ENCODE measurements at places on chromosomes 5 and 9.

GRCh38 chr9:129558063-129558550 lies 62.8 kb downstream of the C9orf50 start:
- no peak for DNase-seq

- no peak for DNase-seq
Measured at GRCh38 chr9:5492965-5493678, 17.2 kb upstream of the PDCD1LG2 start.

- no peak for DNase-seq
Measured at GRCh38 chr5:177290816-177291596, 12.5 kb downstream of the RAB24 start.

- DNase-seq, result no peak
Measured at GRCh38 chr5:169374761-169375160, 73.8 kb upstream of the SLIT3 start.

DNA sequence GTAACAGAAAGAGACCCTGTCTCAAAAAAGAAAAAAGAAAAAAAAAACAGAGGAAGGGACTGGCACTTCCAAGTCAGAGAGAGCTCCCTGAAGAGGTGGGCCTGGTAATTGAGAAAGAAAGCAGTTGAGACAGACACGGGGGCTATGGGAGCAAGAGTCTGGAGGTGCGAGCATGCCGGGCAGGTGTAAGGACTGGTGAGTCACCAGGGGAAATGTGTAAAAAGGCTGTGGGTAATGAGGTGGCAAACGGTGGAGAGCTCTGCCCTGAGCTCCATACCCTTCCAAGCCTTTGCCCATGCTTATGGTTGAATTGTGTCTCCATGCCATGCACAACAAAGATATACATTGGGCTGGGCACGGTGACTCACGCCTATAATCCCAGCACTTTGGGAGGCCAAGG lies 18.0 kb upstream of the JADE2 start:
- no peak for DNase-seq

- no peak for DNase-seq
Measured at GRCh38 chr5:115510145-115510645, 34.4 kb downstream of the FEM1C start.

DNA sequence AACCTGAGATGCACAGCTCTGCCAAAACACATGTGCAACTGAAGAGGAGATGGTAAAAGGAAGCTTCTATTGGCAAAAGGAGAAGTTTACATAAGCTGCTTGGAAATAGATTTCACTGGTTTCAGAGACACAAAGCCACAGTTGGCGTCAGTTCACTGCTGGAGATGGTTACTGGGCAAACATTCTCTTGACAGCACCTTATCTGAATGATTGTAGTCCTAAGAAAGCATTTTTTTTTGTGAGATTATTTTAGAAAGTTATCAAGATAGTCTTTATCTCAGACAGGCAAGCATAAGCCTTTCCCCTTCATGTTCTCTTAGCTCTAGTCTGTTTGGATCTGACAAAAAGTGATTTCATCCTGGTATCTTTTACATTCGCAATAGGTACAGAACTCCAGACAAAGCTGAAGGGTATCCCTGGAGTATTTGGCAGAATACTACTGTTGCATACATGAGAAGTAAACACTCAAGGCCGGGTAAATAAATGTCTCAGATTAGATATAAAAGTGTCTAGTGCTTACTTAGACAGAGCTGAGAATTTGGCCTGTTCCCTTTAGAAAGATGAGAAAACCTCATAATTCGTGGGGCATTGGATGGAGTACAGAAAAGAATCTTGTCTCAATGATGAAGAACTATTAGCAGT lies 1668.0 kb upstream of the NUDT12 start:
- no peak for DNase-seq

DNA sequence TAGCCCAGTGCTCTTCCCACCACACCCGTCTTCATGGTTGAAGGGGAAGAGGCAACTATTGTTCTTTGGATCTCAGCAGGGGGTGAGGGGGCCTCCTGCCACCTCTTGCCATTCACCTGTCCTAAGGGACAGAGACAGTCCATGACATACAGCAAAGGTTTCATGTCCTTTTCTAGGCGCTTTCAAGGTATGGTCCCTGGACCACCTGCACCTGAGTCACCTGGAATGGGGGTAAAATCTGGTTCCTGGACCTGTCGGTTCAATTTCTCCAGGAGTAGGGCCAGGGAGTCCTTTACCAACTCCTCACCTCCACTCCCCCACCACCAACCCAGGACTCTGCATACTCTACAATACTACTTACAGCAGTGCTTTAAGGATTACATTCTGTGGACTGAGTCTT lies 33.5 kb upstream of the SAP30L start:
- DNase-seq, result no peak

- DNase-seq, result no peak
Measured at GRCh38 chr5:62142351-62142750, 163.7 kb upstream of the KIF2A start.

DNA sequence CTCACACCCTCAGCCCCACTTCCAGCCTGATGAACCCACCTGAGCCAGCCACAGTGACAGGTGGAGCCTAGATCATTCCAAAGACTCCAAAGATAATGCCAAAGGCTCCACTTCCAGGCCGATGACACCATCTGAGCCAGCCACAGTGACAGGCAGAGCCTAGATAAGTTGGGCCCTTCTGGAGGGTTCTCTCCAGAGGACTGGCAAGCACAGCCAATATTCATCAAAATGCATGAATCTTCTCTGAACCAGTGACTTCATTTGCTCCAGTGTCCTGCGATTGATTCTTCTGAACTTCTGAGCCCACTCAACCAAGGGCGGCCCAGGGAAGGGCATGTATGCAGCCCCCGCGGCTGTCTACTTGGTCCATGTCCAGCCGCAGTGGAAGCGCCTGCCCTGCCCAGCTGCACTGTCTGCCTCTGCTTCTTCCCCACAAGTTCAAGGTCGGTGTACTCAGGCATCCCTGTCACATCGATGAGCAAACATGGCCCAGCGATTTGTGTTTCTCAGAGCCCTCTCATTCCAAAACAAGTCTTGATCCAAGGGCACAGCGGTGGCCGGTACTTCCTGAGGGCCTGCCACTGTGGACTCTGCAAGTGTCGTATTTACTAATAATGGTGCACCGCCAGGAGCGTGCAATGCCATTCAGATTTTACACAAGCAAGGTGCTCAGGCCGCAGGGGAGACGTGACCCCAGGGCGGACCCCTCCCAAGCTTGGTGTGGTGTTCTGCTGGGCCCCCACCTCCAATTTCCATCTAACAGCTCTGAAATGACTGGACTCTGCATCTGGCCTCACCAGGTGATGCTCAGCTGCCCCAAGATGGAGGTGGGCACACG lies 107.0 kb downstream of the VAV2 start:
- DNase-seq, result no peak

GRCh38 chr5:34657988-34658387 lies 1.9 kb downstream of the RAI14 start:
- no peak for DNase-seq

GRCh38 chr5:163350083-163350482 lies 87.3 kb upstream of the CCNG1 start:
- DNase-seq, result no peak

DNA sequence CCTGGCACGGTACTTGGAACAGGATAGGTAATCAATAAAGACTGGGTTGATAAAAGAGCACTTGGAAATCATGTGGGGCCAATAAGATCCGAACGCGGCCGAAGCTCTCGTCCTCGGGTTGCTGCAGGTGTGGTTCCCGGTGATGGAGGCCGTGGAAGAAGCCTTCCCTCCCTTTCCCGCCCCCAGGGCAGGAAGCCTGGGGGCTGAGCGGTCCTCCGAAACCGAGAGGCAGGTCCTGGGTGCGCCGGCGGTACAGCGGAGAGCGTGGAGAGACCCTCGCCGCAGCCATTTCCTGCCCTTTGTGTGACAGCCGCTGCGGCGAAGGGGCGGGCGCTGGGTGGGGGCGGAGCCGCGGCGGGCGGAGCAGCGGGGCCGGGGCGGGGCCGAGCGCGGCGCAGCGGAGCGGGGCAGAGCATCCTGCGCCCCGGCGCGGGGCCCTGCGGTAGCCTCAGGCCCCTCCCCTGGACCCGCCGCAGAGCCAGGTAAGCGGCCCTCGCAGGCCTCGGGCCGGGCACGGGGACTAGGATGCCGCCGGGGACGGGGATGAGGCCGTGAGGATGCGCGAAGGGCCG lies at the start of gene CYFIP2:
CYFIP2 (plus strand) TSS at position 410 of the 572 bp plus-strand sequence. CDS start 19,239 bp downstream, outside the sequence.
- DNase-seq, result peak; percentile 80

DNA sequence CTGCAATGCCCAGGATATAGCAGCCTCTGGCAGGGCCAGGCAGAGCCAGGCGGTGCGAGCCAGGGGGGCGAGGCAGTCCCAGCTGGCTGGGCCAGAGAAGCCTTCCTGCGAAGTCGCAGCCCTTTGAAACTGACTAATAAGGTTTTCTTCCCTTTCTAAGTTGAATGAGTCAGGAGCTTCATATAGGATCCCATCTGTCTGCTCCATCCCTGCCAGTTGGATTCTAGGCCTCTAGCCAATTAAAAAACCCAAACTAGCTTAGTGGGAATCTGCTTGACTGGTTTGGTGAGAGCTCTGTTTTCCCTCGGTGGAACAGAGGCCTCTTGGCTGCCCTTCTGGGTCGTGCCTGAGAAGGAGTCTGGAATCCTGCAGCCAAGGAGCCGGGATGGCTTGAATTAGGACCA lies 70.1 kb upstream of the RAPGEF1 start:
- DNase-seq, result no peak

DNA sequence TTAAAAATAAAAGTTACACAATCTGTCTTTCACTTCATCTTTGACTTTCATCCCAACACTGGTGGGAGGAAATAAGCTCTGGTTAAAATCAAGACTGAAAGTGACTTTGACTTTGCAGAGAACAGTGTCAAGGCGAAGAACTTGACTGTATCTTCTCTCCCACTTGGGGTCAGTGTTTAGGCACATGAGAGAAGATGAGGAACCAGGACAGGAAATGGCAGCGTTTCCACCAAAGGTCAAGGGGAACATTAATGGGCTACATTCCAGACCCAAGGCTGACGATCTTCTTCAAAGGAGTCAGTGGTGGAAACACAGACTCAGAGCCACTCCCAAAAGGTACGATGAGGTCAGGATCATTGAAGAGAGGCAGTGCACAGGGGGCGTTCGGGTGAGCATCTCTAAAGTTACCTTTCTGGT lies 409.5 kb downstream of the ARHGEF28 start:
- DNase-seq, result no peak

GRCh38 chr5:113204525-113205161 lies 228.0 kb downstream of the DCP2 start:
- DNase-seq, result peak; percentile 63

- DNase-seq, result no peak
Measured at GRCh38 chr9:137366445-137366810, 56.5 kb downstream of the EXD3 start.

DNA sequence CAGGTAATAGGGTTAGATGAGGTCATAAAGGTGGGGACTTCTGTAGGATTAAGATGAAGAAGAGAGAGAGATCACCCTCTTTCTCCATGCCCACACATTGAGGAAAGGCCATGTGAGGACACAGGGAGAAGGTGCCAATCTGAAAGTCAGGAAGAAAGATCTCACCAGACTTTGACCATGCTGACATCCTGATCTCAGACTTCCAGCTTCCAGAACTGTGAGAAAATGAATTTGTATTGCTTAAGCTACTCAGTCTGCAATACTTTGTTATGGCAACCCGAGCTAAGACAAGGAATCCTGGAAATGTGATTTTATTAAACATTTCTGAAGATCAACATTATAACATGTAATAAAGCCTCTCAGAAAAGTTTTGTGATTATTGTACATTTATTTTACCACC lies 3.5 kb upstream of the CSNK1G3 start:
- DNase-seq, result no peak

- peak; percentile 33 for DNase-seq
Measured at GRCh38 chr5:102760815-102761214, 5.7 kb downstream of the PAM start.

- DNase-seq, result no peak
Measured at GRCh38 chr5:75468593-75468992, 42.8 kb downstream of the CERT1 start.

- DNase-seq, result no peak
Measured at GRCh38 chr9:128823362-128823902, 5.1 kb downstream of the ENDOG start.

- no peak for DNase-seq
Measured at GRCh38 chr9:137235424-137236237, 4.9 kb downstream of the SLC34A3 start.

GRCh38 chr9:85858056-85858750 lies 82.7 kb upstream of the NAA35 start:
- DNase-seq, result no peak

DNA sequence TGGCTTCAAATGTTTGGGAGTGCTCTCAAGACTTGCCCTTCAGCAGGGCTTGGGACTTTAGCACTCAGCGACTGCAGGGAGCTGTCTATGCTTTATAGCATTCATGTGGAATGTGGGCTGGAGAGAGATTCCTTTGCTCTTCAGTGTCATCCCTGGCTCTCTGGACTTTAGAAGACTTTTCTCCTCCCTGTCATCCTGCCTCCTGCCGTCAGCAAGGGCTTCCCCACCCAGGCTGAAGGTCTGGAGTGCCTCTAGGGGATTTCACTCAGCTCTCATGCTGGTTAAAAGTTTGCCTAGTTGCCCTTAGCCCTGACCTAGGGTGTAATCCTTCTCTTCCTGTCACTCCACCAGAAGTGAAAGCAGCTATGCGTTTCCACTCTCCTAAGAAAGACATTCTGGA lies 210.9 kb downstream of the FRMD3 start:
- DNase-seq, result no peak

DNA sequence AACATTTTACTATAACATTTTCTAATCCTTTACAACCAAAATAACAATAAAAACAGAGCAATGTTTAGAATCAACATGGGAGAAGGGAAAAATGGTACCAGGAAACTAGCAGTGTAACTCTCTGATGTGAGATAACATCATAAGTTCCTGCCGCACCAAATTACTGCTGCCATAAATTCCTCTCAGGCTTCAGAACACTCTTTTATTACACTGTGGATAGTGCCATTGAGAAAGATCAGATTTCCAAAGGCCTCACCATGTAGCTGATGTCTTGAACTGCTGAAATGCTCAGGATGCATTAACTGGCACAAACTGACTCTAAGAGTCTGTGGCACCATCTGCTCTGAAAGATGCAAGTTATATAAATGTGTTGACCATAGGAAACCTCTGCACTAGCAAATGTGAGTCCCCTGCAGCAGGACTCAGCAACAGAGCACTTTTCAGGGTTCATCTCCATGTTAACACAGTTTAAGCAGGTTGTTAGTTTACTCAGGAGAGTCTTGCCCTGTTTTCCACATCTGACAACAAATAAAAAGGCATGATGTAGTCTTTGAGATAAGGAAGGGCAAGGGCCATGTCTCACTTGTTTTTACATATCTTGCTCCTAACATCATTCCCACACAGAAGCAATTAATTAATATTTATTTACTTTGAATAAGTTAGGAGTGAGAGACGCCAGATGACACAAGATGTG lies 218.1 kb downstream of the CETN3 start:
- no peak for DNase-seq

- DNase-seq, result no peak
Measured at GRCh38 chr5:81773574-81773973, 22.7 kb upstream of the SSBP2 start.

- DNase-seq, result no peak
Measured at GRCh38 chr9:1087120-1087881, 37.1 kb downstream of the DMRT2 start.

DNA sequence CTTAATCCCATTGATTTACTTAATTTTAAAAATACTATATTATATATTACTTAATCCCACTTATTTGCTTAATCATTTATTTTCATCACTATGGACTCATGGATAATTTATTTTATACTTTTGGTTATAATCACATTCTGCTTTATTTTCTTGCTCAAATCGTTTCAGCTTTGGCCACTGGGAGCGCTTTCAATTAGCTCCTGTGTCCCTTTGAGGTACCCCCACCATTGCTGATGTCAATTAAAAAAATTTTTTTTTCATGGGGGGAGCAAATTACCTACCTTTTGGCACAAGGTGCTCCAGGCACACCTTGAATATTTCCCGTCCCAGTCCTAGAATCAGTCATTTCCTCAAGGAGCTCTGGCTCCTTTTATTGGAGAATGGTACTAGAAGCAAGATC lies 1.4 kb upstream of the TRIO start:
- DNase-seq, result no peak

Measured in left ventricle myocardium superior (tissue), 1 donor.